CD4-positive, alpha-beta T cell treated with Interleukin-4 for 1 hour (primary cell): ENCODE measurements at places on chromosomes 6 and 20.
A peak's percentile ranks its signal among the peaks of the same experiment; 100 is the strongest.

DNA sequence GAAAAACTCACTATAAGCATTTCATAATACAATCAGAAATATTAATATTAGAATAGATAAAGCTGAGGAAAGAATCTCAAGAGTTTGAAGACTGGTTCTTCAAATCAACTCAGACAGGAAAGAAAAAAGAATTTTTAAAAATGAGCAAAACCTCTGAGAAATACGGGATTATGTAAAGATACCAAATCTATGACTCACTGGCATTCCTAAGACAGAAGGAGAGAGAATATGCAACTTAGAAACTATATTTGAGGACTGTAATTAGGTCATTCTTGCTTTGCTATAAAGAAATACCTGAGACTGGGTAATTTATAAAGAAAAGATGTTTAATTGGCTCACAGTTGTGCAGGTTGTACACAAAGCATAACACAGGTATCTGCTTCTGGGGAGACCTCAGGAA, 665.1 kb downstream of the RNF144B start:
- DNase-seq = no peak

DNA sequence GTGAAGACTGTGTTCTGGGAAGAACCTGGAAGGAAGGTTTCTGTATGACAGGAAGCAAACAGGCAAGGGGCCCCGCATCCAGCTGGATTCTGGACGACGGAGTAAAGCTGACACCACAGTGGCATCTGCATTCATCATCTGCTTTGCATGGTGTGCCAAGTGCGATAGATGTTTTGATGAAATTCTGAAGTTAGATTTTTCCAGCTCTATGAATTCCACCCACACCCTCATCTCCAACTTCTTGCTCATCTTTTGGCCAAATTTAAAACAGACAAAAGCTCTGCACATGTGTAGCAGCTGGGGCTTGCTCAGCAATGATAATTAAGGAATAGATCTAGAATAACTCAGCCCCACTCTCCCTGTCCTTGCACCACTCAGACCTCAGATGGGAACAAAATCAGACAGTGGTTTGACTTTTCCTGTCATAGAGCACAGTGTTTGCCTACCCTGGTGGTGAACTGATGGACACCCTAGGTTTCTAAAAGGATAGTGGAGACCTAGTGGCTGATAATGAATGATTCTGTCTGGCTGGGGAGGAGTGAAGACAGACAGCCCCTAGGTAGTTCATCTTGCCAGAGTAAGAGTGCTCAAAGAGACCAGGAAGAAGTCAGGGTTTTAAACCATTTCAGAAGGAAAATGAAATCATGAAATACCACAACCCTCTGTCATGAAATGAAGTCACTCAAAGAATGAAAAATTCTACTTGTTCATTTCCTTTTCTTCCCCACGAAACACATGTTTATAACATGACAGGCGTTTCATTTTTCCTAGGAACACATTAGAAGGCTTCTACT, 85.8 kb downstream of the BCAS1 start:
- no peak for DNase-seq

- no peak for DNase-seq
Measured at GRCh38 chr6:140541288-140541687, 1166.8 kb upstream of the CITED2 start.

DNA sequence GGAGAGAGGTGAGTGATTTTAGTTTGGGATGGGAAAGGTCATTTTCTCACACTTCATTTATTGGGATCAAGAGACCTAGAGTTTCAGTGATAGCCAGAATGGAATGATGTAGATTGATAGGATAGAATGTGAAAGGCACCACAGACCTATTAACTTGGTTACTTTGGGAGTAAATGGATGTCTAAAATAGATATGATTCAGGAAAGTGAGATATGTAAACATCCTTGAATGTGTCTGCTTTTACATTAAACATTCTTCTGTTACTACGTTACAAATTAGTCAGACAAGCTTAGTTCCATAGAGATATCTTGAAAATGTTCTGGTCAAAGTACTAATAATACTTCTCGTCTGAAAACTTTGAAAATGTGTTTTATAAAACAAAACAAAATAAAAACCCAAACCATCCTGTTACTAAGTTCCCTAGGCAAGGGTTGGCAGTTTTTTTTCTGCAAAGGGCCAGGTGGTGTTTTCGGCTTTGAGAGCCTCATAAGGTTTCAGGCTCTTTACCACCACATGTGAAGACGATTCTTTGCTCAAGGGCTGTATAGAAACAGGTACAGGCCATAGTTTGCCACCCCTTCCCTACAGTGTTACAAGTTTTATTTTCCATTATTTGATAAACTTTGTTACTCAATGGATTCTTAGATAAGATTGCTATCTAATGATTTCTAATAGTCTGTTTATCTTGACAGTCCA, 3.4 kb downstream of the CYB5R4 start:
- DNase-seq = no peak

- DNase-seq = no peak
Measured at GRCh38 chr6:146892613-146893401, 294.0 kb downstream of the ADGB start.

DNA sequence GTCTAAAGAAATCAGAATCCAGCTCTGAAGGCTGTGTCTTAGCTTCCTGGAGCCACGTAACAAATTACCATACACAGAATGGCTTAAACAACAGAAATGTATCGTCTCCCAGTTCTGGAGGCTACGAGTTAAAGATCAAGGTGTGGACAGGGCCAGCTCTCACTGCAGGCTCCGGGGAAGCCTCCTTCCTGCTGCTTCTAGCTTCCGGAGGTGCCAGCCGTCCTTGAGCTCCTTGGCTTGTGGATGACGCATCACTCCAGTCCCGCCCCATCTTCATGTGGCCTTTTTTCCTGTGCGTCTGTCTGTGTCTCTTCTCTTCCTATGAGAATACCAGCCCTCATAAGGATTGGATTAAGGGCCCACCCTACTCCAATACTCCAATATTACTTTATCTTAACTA, 319.1 kb upstream of the QKI start:
- DNase-seq = no peak

DNA sequence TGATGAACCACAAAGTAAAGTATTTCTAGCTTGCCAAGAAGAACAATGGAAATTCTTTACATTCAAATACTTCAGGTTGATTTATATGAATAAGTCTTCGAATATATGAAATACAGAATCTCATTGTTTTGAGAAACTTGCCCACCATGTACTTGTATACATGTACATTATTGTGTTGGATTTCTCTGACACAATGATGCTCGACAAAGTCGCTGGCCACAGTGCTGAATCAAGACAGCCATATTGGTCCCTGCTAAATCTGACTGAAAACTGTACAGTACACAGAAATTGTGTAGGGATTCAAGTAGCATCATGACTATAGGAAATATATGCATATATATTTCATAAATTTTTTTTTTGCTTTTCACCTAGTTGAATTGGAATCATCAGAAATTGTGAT, 13.1 kb upstream of the LIN28B start:
- DNase-seq = no peak

- no peak for DNase-seq
Measured at GRCh38 chr20:58128635-58129625, 99.5 kb downstream of the ANKRD60 start.

GRCh38 chr20:48893374-48893773, 28.1 kb upstream of the ARFGEF2 start:
- no peak for DNase-seq

GRCh38 chr20:12640251-12640650, 368.5 kb upstream of the SPTLC3 start:
- DNase-seq = no peak

DNA sequence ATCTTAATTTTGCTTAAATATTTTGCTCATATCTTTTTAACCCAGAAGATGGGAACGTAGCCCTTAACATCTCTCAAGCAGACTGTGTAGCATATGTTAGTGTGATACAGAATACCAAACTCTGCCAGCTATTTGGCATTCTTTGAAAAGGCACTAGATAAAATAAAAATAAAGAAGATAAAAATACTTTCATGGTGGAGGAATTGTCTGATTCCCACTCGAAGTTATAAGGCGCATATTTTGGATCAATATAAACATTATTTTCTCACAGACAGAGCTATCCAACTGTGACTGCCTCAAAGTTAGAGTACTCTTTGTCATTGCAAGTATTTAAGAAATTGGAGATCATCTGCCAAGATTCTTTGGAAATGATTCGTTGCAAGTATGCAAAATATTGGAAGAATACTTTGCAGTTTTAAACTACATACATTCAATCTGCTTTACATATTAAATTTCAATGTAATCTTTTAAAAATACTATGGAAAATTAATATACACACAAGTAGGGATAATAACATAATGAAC, 10.8 kb upstream of the EEF1E1 start:
- DNase-seq = no peak

DNA sequence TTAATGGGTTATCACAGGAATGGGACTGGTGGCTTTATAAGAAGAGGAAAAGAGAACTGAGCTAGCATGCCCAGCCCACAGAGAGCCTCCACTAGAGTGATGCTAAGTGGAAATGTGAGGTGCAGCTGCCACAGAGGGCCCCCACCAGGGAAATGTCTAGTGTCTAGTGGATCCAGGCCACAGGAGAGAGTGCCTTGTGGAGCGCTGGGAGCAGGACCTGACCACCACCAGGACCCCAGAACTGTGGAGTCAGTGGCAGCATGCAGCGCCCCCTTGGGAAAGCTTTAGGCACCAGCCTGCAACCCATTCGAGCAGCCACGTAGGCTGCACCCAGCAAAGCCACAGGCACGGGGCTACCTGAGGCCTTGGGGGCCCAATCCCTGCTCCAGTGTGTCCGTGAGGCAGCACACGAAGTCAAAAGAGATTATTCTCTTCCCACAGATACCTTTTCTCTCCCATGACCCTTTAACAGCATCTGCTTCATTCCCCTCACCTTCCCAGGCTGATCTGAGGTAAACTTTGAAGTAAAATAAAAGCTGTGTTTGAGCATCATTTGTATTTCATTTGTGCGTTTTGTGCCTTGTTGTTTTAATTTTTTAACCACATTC, 4.4 kb downstream of the HLA-E start:
- DNase-seq = peak; percentile 66

GRCh38 chr6:110421749-110422443, 6.5 kb upstream of the DDO start:
- DNase-seq = no peak

DNA sequence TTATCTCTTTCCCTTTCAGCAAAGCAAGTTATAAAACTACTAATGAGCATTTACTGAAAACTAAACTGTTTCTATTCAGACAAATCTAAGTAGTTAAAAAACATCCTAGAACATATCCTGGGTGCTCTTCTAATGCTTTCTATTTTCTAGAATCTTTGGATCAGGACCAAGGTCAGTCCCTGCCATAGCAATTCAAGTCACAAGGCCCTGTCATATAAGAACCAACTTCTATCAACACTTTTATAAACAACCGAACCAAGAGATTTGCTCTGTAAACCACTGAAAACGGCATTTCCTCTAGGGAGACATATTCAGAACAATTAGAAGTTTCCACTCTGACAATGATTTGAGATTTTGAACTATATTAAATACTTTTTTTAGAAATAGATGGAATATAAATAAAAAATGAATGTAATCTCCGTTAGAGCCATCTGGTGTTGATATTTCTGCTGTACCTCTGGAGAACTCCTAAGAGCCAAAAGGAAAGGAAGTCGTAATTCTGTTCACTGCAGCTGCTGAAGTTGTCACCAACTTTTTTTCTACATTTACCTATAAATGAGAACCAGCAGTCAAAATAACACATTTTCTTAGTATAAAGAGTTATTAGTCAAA, 51.4 kb upstream of the LGSN start:
- DNase-seq = no peak

GRCh38 chr6:39061182-39061581, 12.6 kb downstream of the GLP1R start:
- DNase-seq = no peak

- DNase-seq = peak; percentile 30
Measured at GRCh38 chr6:135209803-135210202, 28.7 kb downstream of the MYB start.

DNA sequence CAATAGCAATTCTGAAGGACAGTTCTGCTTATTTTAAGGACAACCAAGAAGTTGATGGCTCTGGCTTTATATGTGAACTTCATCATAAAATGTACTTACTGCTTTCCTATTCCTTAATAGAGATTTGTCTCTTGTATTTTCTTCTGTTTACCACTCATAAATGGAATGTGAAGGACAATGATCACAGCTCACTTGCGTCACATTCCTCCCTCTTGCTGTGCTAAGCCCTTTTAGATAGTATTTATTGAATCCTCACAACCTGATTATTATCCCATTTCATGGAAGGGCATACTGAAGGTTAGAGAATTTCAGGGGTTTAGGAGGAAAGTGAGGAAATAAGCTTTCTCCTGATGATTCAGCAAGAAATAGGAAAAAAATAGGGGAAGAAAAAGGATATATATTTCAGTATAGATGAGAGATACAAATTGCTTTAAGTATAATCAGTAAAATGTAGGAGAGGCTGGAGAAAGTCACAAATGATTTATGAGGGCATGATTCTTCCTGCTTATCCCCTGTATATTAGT, 132.9 kb downstream of the AIG1 start:
- DNase-seq = no peak

- DNase-seq = no peak
Measured at GRCh38 chr20:62350629-62351422, 16.3 kb downstream of the LAMA5 start.

DNA sequence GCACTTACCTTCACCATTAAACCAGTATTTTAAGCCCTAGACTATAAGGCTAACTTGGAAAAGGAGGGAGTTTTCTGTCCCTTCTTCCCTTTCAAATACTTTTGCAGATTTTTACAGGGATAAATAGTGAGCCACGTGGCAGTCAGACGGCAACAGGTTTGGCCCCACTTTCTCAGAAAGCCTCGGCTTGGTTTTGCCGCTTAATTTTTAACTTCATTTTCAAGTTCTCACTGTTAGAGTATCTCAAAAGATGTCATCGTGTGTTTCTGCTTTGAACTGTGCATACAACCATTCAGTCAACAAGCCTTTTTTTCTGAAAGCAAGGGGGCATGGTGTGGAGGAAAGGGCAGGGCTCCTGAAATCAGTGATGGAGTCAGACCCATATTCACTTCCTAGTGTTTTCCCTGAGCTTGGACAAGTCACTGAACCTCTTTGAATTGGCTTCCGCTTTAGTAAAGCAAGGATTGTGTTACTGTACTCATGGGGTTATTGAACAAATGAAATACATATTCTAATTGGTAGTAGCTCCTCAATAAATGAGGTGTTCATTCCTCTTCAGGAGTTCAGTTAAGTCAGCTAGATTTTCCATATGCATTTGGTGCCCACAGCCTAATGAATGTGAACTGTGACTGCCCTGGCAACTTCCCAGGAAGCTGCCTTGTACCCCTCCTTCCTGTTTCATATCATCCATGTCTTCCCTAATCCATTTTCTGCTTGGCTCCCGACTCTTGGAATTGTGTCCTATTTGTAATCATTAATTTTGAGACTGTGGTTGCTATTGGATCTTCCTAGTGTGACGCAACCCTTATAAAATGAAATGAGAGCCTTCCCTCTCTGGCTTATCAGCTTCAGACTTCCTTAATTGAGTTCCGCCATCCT, at the start of gene SLC17A2:
TSS of gene SLC17A2 (minus strand) at position 160 of the 879 bp plus-strand sequence. CDS start 4,895 bp downstream, outside the sequence.
- no peak for DNase-seq

DNA sequence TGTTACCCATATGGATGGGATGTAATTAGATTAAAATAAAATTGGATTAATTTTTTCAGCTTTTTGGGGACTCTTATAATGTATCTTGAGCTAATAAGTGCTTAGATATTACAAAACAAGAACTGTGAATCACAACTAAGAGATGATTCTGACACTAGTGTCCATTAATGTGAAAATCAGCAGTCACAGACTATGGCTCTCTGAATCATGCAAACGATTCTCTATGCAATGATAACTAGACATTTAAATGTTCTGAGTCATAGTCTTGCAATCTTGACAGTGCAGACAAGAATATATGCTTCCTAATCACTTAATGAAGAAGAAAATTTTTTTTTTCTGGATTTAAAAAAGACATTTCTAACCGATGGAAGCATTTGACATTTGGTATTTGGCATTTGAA, 82.2 kb upstream of the OPRM1 start:
- DNase-seq = no peak
